ENCODE measurements at places on chromosomes 1 and 21.

- no peak for DNase-seq
Observed at GRCh38 chr21:35244514-35244913, 195.4 kb upstream of the RUNX1 start.

DNA sequence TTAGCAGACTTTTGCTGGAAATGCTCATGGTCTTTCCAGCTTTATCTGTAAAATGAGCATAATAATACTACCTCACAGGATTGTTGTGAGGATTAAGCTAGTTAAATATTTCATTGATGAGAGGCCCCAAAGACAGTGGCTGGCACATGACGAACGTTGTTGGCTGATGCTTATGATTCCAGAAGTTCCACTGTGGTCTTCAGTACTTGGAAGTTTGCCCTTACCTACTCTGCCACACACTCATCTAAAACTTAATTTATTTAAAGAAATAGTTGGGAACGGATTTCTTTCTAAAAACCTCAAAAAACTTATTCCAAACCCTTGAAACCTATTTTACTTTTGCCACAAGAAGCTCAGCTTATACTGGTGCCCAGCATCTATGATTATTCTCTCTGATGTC lies 170.7 kb downstream of the DHRS3 start:
- no peak for DNase-seq

GRCh38 chr1:50275566-50275965 lies 147.7 kb downstream of the DMRTA2 start:
- no peak for DNase-seq

- DNase-seq = no peak
Observed at GRCh38 chr1:229136822-229137221, 134.1 kb upstream of the RAB4A start.

- no peak for DNase-seq
Observed at GRCh38 chr1:100528871-100529270, 9.1 kb upstream of the GPR88 start.

DNA sequence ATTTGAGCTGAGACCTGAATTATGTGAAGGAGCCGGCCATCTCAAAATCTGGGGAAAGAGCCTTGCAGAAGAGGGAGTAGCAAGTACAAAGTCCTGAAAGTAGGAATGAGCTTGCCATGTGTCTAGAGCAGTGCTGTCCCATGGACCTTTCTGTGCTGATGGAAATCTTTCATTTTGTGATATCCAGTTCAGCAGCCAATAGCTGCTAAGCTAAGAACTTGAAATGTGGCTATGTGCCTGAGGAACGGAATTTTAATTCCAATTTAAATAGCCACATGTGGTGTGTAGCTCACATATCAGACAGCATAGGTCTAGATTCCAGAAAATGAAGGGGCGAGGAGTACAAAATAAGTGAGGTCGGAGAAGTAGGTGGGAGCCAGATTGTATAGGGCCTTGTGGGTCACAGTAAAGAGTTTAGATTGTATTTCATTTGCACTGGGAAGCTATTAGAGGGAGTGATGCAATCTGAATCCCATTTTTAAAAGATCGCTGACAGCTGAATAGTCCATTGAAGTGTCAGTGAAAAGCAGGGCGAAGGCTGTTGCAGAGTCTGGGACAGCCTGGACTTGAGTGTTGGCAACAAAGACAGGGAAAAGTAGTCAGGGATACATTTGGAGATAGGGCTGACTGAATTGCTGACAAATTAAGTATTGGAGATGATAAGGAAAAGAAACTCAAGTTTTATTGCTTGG lies 80.3 kb downstream of the TMEM200B start:
- DNase-seq = no peak

DNA sequence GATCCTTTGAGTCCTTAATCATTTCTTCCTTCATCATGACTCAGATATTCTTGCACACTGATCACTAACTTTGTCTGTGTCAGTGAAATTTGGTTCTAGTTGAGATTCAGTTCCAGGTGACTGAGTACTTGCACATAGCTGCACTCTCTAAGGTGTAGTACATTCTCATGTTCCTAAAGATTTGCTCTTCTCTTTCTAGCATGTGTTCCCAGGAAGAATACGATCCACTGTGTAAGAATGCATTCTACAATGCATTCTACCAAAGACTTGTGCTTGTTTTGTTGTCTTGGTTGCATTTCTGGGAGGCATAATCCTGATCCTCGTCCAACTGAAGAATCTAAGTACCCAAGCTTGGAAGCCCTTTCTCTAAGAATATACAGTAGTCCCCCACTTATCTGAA lies 104.3 kb upstream of the CDC42BPA start:
- DNase-seq = no peak

- no peak for DNase-seq
Observed at GRCh38 chr1:245771511-245772281, 616.9 kb downstream of the KIF26B start.

- no peak for DNase-seq
Observed at GRCh38 chr1:8120693-8121260, 94.7 kb upstream of the ERRFI1 start.

- no peak for DNase-seq
Observed at GRCh38 chr1:37449936-37450335, 24.4 kb upstream of the ZC3H12A start.

DNA sequence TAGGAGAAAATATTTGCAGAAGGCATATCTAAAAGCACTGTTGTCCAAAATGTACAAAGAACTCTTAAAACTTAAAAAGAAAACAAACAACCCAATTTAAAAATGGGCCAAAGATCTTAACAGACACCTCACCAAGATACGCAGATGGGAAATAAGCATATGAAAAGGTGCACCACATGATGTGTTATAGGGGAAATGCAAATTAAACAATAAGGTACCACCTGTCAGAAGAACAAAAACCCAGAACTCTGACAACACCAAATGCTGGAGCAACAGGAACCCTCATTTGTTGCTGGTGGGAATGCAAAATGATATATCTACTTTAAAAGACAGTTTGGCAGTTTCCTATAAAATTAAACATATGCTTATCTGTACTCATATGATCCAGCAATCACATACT lies 18.1 kb downstream of the SLC2A5 start:
- no peak for DNase-seq

DNA sequence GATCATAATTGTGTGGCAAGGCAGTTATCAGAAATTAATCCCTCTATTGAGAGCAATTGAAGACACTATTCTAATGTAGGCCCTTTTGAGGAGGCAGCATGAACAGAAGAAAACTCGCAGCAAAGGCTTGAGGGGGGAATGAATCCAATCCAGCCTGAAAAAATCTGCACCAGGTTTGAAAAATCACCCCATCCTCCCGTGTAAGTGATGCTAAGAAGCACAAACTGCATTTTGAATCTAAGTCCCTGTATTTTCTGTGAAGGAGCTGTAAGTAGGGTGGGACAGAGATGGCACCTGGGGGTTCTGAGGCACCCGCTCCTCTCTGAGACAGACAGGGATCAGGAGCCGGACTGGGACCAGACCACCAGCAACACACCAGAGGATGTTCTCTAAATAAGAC lies at the start of gene CRB1:
TSS of gene CRB1 (plus strand) at position 241 of the 400 bp plus-strand sequence. CDS start 161 bp downstream, outside the sequence.
- DNase-seq = no peak

DNA sequence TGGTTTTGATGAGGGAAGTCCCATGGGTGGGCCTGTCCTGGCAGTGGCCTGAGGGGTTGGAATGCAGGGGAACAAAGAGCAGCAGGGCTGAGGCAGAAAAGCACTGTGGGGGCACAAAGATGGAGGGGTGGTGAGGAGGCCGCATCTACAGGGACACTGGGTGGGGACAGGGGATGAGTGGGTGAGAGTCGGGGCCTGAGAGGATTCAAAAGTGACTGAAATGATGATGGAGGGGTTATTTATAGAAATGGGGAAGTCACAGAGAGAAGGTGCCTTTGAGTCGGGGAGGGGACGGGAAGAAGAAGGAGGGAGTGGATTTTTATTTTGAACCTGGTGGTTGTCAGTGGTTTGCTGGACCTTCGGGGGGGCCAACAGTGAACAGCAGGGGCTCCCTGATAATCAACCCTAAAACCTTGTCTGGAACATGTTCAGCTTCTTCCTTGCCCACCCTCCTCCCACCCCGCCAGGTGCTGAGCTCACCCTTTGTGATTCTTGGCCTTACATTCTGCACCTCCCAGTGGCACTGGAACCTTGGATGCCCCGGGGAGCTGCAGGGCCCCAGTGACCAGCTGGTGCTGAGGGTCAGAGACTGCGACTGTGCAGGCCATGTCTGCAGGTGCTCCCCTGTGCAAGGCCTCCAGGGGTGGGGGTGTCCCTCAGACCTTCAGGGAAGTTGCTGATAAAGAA lies 42.9 kb downstream of the IER5 start:
- no peak for DNase-seq

- no peak for DNase-seq
Observed at GRCh38 chr21:32371913-32372314, 20.9 kb downstream of the URB1 start.

GRCh38 chr21:32427958-32428623 lies 15.6 kb downstream of the EVA1C start:
- DNase-seq = no peak

DNA sequence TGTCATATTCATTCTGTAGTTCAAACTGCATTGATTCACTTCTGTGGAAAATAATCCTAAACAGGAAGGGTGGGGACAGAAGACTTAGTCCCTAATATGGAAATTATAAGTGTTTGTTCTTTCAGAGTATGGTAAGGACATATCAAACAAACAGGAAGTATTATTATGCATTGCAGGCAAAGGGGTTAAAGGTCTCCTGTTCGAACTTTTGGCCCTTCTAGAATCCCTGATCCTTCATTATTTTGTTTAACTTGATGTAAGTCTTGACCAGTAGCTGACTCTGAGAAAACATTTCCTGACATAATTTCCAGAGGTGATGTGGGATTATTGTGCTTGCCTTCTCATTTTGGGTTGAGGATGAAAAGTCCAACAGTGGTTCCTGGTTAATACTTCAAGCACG lies 215.4 kb upstream of the ADGRL2 start:
- no peak for DNase-seq

DNA sequence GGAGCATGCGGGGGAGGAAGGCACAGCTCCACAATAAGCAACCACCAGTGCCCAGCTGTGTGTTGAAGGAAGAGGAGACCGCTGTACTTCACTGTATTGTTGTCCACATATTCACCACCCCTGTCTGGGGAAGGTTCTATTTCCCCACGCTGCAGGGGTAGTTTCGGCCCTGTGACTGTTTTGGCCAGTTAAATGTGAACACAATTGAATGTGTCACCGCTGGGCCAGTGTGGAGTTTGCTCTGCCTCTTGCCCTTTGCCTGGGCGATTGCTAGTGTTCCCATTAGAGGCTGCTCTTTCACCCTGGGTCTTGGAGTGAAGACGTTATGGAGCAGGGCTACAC lies 32.6 kb downstream of the UBE4B start:
- DNase-seq = no peak

- DNase-seq = no peak
Observed at GRCh38 chr1:202821467-202821866, 10.7 kb downstream of the PCAT6 start.

GRCh38 chr1:50047916-50048694 lies 24.4 kb upstream of the AGBL4 start:
- DNase-seq = no peak

GRCh38 chr1:1250786-1251284 lies 4.3 kb upstream of the C1QTNF12 start:
- DNase-seq = peak; percentile 70

DNA sequence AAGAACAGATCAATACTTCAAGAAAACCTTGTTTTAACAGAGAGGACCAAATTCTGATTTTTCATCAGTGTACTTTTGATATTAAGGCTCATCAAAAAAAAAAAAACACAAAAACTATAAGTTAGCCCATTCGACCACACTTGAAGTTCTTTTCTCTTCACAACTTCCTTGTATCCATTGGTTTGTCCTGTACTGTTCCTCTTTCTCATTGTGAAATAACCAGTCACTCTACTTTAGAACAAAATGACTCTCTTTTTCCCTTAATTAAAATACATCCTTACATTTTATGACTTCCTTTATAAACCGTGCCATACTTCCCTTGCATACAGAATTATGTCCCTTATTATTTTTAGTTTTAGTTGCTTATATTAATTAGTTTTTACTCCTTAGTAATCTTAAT lies 8.4 kb downstream of the QSOX1 start:
- no peak for DNase-seq

GRCh38 chr21:34113842-34114241 lies 40.5 kb downstream of the MRPS6 start:
- no peak for DNase-seq

- DNase-seq = no peak
Observed at GRCh38 chr1:147757015-147757990, 3.1 kb downstream of the GJA5 start.

DNA sequence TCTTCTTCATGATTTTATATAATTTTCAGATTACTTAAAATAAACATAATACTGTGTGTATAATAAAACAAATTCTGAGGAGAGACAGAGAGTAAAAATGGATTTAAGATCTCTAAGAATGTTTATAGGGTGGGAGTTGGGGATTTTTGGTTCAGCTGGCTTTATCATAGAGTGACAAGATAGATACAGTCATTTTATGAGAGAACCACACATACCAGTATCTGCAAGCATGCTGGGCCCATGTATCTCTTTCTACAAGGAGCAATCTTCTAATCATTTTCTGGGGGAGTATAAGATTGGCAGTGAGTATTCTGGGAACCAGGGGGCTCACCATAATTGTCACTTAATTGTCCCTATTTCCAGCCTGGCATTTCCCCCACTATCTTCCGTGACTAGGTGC lies 64.3 kb upstream of the DUSP10 start:
- DNase-seq = no peak

DNA sequence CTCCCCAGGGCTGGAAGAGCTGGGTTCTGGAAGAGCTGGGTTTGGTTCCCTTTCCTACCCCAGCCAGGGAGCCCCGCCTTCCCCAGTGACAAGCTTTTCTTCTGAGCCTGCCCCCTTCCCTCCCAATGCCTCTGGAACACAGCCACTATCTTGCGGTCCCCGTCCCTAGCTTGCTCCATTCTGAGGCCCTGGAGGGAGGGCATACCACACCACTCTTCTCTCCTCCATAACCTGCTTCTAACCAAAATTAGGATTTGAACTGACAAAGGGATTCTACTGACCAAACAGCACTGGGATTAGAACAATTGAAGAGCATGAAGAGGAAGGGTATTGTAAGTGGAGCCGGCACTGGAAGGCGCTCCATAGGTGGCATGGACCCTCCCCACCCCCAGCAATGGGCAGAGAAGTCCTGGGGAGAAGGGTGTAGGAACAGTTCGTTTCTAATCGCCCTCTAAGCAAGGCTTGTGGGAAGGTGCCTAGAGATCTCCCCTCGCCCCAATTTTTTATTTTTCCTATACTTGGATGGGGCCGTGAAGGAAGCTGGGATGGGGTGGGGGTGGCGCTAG lies 690 bp downstream of the C1orf216 start:
- DNase-seq = no peak

GRCh38 chr1:9721606-9722377 lies 70.3 kb downstream of the PIK3CD start:
- DNase-seq = peak; percentile 83

DNA sequence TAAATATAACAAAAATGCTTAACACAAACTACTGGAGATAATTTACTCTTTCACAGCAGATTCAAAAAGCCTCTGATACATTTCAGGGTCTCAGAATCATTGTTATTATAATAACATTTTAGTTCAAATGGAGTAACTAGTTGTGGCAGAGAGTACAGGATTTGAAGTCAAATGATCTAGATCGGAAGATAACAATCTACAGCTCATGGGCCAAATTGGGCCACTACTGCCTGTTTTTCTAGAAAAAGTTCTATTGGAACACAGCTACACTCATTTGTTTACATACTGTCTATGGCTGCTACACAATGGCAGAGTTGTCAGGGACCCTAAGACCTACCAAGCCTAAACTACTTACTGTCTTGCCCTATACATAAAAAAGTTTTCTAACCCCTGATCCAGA lies 63.6 kb downstream of the ELAVL4 start:
- DNase-seq = no peak
